ENCODE measurements at places on chromosomes 11 and 22.

GRCh38 chr11:2358754-2359442 is 18.2 kb upstream of the CD81 start:
- DNase-seq: no peak

DNA sequence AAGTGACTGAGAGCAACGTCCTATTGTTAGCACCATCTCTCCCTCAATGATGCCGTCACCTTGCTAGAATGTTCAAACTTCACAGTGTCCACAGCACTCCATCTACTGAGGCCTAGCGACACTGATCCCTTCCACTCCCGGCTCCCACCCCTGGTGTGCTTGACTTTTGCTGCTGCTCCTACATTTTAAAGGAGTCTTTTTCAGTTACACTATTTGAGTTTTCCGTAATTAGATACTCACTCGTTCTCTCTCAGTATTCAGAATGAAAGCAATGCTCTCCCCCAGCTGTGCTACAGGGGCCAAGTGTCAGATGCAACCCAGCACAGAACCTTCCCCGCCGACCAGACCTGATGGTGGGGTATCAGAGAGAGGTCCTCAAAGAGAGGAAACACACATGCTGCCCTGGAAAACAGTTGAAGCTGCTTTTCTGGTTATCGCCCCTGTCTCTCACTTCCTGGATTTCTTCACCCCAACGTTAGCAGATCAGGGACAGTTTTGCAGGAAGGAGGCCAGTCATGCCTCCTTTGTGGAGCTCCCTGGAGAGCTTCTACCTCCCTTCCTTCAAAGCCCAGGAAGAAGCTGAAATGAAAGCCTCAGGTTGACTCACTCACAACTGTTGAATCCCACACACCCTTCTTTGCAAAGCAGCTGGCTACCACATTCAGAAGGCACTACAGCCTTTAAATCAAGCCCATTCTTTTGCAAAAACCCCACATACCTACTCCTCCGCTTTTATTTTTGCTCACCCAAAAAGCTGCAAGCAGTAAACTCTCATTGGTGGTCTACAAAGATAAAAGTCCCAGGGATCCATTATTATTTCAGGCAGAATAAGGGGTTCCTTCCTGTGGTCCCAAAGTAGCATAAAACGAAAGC is 23.5 kb downstream of the LARGE1 start:
- no peak for DNase-seq

DNA sequence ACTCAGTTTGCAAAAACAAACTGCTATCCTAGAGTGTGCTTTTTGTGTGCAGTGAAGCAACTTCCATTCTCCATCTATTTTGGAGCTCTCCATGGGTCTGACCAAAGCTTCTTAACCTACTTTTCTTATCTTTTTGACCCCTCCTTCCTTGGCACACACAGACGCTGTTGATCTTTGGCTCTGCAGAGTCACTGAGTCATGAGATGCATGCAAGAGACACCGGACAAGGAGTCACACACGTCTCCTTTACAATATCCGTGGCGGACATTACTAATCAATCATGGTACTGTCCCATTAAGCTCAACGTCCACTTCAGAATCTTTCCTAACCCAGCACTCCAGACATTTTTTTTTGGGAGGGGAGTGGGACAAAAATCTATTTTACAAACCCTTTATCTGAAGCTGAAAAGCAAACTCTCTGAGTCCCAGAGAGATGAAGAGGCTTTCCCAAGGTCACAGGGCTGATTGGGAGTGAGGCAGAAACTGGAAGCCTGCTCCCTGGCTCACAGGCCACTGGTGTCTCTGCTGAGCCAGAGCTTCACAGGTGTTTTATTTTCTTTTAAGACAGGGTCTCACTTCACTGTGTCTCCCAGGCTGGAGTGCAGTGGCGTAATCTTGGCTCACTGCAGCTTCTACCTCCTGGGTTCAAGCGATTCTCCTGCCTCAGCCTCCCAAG is 165.8 kb upstream of the SYT13 start:
- no peak for DNase-seq

GRCh38 chr11:42770444-42771065 is 541.2 kb upstream of the API5 start:
- no peak for DNase-seq

DNA sequence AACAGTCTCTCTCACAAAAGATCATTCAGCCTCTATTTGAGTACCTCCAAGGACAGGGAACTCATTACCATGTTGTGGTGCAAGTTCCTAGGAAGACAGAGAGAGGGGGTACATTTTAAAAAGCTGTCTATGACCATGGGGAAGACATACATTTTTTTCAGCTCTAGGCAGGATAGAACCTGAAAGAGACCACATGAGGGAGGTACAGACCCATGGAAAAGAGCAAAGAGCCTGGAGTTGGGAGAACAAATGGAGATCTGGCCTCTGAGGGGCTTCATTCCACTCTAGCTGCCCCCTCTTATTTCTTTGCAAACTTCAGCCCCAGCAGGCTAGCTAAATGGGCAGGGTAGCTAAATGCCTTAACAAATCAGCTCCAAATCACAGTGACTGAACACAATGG is 36.3 kb downstream of the KCNC1 start:
- no peak for DNase-seq

- no peak for DNase-seq
Measured at GRCh38 chr11:132971351-132971750, 561.0 kb downstream of the OPCML start.

DNA sequence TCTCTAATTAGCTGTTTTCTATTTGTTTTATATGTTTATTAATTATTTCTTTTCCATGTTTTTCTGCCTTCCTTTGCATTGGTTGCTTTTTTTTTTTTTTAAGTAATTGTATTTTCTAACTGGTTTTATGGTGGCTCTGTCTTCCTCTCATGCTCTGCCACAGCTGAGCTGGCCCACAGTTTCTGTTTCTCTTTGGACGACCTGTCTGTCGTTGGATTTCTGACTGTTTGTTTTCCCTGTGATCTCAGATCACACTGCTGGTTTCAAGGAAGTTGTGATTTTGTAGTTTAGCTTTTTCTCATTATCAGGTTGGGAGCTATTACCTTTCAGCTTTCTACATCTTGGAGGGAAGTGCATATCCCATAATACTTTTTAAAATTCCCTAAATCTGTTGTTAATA is 15.9 kb upstream of the OR6M1 start:
- no peak for DNase-seq

GRCh38 chr11:2387266-2387987 is 10.3 kb downstream of the CD81 start:
- no peak for DNase-seq

DNA sequence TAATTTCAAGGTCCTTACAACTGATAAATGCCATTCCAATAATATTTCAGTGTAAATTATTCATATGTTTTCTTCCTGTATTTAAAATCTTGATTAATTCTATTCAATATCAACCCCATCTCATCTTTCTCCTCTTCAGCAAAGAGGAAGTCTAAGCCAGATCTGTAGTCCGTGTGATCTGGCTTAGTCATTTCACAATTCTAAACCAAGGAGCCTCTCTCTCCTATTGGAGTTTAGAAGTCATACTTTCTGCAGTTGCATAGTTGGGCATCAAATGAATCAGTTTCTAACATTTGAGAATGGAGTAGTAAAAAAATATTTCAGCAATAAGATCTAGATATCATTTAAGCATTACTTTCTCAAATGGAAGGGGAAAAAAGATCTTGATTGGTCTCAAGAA is 354.9 kb downstream of the JRKL start:
- no peak for DNase-seq

DNA sequence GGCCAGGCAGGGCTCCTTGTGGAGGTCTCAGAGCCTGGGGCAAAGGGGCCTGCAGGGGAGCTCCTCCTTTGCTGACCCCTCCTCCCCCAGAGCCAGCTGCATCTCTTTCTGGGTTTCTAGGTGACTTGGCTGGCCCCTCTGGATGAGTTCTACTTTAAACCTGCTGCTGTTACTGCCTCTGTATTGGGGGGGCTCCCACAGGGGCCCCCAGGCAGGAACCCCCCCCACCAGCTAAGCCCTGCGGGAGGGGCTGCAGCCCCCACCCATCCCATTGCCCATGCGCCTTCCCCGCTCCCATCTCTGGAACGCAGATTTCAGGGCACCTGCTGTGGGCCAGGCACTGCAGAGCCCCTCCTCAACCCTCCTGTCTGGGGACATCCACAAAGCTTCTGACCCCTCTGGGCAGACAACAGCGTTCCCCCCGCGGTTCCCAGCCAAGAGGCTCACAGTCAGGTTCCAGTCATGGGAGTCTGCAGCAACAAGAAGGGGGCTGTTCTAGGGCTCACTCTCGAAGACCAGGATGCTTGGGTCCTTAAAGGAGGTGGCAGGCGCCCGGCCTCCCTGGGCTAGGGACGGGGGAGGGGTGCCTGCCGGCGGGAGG is 815 bp upstream of the PLCB3 start:
- DNase-seq: no peak

- no peak for DNase-seq
Measured at GRCh38 chr11:61621917-61622585, 41.2 kb upstream of the SYT7 start.

DNA sequence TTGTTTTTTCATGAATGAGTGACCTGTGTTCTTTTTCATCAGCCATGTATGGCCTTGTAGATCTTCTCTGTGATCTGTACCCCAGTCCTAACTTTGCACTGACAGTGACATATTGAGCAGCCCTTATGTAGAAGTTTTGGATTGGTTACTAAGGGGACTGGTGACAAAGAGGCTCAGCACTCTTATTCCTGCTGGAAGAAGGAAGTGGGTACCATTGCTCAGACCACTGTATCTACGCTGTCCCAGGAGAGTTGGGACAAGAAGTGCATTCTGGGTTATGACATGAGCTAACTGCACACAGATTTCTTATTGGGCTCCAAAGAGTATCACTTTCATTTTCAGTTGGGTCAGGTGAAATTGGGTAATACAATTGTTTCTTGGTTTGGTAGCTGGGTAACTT is 107.8 kb upstream of the RASSF10 start:
- no peak for DNase-seq

GRCh38 chr11:34358258-34358727 is 483 bp upstream of the ABTB2 start:
- no peak for DNase-seq

GRCh38 chr11:17012179-17012578 is 2.0 kb downstream of the PLEKHA7 start:
- DNase-seq: no peak

GRCh38 chr11:115463606-115464005 is 40.6 kb downstream of the CADM1 start:
- DNase-seq: no peak

- DNase-seq: no peak
Measured at GRCh38 chr11:117170210-117170609, 8.3 kb upstream of the SIDT2 start.

DNA sequence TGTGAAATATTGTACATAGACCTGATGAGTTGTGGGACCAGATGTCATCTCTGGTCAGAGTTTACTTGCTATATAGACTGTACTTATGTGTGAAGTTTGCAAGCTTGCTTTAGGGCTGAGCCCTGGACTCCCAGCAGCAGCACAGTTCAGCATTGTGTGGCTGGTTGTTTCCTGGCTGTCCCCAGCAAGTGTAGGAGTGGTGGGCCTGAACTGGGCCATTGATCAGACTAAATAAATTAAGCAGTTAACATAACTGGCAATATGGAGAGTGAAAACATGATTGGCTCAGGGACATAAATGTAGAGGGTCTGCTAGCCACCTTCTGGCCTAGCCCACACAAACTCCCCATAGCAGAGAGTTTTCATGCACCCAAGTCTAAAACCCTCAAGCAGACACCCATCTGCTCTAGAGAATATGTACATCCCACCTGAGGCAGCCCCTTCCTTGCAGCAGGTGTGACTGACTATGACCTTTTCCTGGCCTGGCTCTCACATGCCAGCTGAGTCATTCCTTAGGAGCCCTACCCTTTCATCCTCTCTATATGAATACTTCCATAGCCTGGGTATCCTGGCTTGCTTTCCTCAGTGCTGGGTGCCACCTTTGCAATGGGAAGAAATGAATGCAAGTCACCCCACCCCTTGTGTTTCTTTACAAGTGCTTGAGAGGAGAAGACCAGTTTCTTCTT is 12.3 kb downstream of the PIK3IP1 start:
- DNase-seq: no peak

DNA sequence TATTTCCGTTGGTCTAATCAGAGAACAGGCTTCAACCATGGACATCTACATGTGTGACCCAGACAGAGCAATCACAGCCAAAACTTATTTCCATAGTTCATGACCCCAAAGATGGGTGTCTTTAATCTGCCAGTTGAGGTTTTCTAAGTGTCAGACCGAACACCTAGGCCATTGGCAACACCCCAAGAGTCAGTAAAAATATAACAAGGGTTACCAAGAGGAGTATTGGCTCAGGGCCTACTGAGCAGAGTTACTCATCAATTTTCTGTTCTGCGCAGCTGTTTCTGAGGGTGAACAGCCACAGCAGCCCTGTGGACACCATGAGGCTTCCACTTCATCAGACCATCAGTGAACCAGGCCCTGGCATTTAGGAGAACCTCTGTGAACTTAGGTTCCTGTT is 18.8 kb downstream of the GUCD1 start:
- no peak for DNase-seq

DNA sequence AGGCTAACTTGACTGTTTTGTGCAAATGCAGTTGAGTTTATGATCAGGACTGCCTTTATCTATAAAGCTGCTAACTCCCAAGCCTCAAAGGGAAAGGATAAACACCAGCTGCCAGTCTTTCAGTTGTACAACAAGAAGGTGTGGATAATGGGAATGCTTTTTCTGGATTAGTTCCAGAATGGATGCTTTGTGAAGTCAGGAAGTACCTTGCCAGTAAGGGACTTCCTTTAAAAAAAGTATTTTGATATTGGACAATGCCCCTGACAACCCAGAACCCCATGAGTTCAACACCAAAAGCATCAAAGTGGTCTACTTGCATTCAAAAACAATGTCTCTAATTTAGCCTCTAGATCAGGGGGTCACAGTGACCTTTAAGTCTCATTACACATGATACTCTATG is 32.0 kb downstream of the OR5A2 start:
- DNase-seq: no peak

DNA sequence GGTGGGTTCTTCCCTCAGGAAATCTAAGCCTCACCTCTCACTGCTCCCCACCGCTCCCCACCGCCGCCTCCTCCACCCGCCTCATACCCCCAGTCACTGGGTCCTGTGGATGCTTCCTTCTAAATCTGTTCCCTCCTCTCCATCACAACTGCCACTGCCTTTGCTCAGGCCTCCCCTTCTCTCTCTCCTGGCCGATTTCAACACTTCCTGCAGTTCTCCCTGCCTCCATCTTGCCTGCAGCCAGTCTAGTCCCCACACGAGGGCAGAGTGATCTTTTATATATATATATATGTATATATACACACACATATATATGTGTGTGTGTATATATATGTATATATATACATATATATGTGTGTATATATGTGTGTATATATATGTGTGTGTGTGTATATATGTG is 27.8 kb downstream of the CREB3L1 start:
- DNase-seq: no peak

DNA sequence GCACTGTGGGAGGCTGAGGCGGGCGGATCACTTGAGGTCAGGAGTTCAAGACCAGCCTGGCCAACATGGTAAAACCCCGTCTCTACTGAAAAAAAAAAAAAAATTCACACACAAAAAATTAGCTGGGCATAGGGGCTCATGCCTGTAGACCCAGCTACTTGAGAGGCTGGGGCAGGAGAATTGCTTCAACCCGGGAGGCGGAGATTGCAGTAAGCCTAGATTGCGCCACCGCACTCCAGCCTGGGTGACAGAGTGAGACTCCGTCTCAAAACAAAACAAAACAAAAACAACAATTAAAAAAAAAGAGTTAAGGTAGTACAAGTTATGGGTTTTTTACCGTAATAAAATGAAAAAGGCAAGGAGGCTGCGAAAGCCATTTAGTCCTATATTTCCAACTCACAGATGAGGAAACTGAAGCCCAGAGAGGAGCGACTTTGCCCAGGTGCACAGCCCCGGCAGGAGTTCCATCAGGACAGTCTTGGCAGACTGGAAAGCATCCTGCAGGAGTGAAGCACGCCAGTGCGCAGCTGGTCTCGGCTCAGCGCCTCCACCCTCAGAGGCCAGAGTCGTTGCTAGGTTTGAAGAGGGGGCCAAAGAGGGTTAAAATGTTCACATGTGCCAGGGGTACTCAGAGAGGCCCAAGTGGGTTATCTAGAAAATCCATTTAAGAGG is 3.8 kb upstream of the FADS3 start:
- DNase-seq: no peak

Measured in stimulated activated CD4-positive, alpha-beta T cell treated with anti-CD3 and anti-CD28 coated beads, Interleukin-1b, Interleukin-23, amount 100 ng/mL, for 1 hour (primary cell).